ENCODE measurements at places on chromosomes 11 and 22.

- DNase-seq: no peak
These were observed 32.0 kb upstream of the ANO1 start for GRCh38 chr11:70046089-70046488.

DNA sequence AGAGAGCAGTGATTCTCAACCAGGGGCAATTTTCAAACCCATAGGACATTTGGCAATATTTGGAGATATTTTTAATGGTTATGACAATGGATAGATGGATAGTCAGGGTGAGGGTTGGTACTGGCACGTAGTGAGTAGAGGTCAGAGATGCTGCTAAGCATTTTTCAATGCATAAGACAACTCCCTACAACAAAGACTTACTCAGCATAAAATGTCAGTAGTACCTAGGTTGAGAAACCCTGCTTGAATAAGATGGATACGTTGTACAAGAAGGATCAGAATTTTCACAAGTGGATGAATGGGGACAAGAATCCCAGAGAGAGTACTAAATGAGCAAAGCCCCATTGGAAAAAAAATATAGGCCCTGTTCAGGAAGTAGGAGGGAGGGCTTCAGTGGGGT, 11.9 kb upstream of the LIN7C start:
- DNase-seq: no peak

DNA sequence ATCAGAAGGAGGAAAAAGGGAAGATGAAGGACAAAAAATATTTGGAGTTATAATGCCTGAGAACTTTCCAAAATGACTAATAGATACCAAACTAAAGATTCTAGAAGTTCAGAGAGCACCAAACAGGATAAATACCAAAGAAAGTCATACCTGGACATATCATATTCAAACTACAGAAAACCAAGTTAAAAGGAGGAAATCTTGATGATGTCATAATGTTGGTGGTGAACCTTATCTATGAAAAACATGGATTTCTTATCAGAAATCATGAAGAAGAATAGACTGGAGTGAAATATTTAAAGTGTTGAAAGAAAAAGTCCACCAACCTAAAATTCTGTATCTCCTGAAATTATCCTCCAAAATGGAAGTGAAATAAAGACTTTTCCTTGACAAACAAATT, 389.2 kb downstream of the JRKL start:
- DNase-seq: no peak

DNA sequence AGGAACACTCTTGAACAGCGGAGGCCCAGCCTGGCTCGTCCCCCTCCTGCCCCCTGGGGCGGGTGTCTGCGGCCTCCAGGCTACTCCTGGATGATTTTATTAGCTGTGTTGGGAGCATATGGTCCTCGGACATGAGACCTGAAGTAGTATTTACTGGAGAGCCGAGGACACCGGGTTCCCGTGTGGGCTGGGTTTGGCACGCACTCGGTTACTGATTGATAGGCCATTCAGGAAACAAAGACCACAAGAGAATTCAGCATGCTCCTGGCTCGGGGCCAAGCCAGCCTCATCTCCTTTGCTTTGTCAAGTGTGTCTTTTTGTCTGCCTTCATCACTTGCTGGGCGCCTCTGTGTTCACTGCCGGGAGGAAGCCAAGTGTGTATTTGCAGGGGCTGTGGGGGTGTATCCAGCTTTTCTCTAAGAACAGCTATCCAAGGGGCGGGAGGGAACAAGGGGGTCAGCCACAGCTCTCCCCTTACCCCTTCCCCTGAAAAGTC, 9.7 kb downstream of the FXYD2 start:
- DNase-seq: no peak

GRCh38 chr11:35061516-35062440, 77.2 kb upstream of the CD44 start:
- DNase-seq: no peak

- DNase-seq: no peak
These were observed 3.0 kb upstream of the SLCO2B1 start for GRCh38 chr11:75147875-75148263.

GRCh38 chr22:20549232-20549841, 41.9 kb downstream of the MED15 start:
- no peak for DNase-seq

GRCh38 chr22:32672542-32672941, 129.0 kb upstream of the TIMP3 start:
- no peak for DNase-seq

DNA sequence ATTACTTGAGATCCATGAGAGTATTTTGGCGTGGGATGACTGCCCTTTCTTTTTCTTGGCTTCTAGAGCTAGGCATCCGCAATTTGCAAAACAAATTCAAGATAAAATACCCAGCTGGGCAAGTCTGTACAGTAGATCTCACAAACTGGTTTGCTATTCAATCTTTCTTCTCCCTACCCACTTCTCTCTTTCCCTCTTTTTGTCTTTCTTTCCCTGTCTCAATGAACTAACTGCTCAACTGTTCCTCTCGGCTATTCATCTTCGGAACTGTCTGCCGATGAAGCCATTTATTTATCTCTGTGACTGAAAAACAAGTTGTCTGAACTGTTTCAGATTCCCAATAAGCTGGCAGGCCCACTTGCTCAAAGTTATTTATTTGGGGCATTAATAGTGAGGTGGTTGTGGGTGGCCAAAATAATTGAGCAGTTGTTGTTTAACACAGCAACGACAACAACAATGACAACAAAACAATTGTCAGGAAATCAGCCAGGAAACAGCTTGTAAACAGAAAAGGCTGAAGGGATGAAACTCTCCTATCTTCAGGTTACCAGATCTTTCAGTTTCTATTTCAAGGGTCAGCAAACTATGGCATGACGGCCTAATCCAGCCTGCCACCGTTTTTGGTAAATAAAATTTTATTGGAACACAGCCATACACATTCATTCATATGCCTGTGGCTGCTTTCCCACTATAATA, 76.0 kb upstream of the MTMR2 start:
- DNase-seq: no peak

DNA sequence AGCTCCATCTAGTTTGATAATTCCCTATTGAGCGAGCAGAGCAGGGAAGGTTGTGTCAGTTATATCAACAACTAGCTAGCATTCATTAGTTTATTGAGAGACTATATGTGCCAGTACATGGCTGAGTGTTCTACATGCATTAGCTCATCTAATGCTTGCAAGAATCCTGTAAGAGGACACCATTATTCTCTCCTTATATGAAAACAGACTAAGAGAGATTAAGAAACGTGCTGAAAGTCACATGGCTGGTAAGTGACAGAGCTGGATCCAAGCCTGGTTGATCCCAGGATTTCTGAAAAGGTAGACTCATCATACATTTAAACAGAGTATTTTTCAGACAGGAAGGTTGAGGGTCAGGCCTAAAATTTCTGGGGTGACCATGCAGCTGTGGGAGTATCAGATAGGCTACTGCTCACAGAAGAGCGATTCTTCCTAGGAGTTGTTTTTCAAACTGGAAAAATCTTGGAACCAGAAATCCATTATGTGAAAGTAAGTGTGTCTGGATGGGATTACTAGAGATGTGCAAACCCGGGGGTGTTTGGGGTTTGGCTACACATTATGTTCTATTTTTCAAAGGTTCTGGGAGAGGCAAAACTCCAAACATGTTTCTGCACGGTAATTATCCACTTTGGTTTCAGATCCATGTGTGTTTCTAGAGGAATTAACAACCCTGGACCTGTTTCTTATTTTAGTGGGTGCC, 213.3 kb downstream of the FAM76B start:
- no peak for DNase-seq

- DNase-seq: no peak
These were observed 41.1 kb downstream of the GRAMD4 start for GRCh38 chr22:46661221-46661851.

GRCh38 chr11:105609341-105609781, 512 bp upstream of the GRIA4 start:
- DNase-seq: no peak

DNA sequence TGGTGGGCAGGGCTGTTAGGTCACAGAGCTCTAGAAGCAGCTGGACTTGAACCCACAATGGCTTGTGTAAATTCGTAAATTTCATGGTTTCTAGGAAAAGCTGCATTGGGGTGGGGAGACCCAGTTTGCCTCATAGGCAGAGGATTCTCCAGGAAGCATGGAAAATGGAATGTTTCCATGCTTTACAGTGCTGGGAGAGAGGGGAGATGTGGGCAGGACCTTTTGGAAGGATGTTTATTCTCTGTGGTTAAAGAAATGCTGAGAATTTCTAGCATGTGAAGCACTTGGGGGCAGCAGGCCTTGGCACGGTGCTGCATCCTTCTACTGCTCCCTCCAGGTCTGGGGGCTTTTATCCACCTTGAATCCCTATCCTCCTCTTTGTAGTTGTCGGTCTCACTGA, 46.3 kb downstream of the TRAF6 start:
- DNase-seq: peak; percentile 27

GRCh38 chr11:3947061-3947460, 91.6 kb downstream of the STIM1 start:
- no peak for DNase-seq

GRCh38 chr11:72935700-72936099, 121.5 kb downstream of the ATG16L2 start:
- DNase-seq: no peak

GRCh38 chr11:115720602-115721245, 216.5 kb upstream of the CADM1 start:
- no peak for DNase-seq

- DNase-seq: no peak
These were observed 72.7 kb downstream of the RAB38 start for GRCh38 chr11:88102598-88102934.

GRCh38 chr11:69912161-69912910, 93.1 kb upstream of the FGF3 start:
- DNase-seq: no peak

- DNase-seq: peak; percentile 41
These were observed 969 bp downstream of the CCDC117 start for GRCh38 chr22:28773461-28773867.

DNA sequence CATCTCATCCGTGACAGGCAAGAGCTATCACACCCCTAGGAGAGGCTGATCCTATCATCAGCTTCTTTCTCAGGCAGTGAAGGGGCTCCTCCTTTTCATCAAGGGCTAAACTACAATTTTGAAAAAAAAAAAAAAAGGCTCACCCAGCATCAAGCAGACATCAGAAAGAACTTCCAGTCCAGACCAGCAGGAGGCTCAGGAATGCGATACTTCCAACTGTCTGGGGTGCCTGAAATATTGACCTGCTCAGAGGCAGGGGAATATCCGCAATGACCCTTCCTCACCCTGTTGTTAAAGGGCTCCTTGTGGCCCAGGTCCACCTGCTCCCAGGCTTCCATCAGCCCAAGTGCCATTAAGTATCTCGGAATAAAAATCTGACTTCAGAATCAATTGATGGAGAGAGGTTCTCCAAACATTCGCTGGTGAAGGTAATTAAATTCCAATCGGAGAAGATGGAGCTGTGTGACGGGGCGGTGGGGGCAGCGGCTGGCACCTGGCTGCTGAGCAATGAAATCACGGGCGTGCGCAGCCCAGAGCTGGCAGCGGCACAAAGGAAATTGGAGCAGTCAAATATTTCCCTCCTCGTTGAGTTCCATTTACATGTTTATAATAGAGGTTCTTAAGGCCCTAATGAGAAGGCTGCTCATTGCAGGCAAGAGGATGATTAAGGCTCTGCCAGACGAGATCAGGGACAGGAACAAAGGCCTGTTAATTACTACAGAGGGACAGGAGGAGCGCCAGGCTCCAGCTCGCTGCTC, 69.0 kb upstream of the THY1 start:
- DNase-seq: no peak

DNA sequence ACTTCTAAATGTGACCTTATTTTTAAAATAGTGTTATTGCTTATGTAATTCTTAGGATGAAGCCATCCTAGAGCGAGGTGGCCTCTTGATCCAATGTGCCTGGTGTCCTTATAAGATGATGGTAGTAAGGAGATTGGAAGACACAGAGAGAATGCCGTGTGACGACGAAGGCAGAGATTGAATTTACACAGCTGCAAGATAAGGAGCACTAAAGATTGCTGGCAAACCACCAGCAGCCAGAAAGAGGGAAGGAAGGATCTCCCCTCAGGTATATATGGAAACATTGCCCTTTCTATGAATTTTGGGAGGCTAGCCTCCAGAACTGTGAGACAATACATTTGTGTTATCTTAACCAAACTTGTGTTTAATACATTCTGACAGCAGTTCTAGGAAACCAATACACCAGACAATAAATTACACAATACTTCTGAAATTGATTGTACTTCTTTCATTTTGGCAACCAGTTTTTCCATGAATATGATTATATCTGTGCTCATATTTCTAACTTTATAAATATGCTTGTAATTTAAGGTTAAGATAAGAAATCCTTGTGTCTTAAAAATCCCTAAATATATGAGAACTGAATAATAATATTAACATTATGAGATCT, 86.3 kb upstream of the VPREB1 start:
- no peak for DNase-seq

- no peak for DNase-seq
These were observed 174.5 kb upstream of the NTM start for GRCh38 chr11:131195661-131196517.

- DNase-seq: no peak
These were observed 16.2 kb upstream of the ESAM start for GRCh38 chr11:124778281-124778680.

GRCh38 chr11:36427079-36427478, 83.0 kb downstream of the TRAF6 start:
- DNase-seq: no peak

DNA sequence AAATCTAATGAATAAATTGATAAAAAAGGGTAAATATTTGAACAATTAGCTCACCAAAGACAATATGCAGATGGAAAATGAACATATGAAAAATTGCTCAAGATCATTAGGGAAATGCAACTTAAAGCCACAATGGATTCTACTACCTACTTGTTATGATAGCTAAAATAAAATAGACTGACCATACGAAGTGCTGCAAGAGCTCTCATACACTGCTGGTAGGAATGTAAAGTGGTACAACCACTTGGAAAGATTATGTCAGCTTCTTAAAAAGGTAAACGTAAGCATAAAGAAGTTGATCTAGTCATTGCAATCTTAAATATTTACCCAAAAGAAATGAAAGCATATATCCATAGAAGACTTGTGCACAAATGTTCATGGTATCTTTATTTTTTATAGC, 504.2 kb upstream of the ARHGAP42 start:
- DNase-seq: no peak

- no peak for DNase-seq
These were observed 195.1 kb downstream of the OPCML start for GRCh38 chr11:133337193-133337592.

GRCh38 chr11:27319072-27319471, 43.9 kb downstream of the CCDC34 start:
- peak; percentile 47 for DNase-seq

DNA sequence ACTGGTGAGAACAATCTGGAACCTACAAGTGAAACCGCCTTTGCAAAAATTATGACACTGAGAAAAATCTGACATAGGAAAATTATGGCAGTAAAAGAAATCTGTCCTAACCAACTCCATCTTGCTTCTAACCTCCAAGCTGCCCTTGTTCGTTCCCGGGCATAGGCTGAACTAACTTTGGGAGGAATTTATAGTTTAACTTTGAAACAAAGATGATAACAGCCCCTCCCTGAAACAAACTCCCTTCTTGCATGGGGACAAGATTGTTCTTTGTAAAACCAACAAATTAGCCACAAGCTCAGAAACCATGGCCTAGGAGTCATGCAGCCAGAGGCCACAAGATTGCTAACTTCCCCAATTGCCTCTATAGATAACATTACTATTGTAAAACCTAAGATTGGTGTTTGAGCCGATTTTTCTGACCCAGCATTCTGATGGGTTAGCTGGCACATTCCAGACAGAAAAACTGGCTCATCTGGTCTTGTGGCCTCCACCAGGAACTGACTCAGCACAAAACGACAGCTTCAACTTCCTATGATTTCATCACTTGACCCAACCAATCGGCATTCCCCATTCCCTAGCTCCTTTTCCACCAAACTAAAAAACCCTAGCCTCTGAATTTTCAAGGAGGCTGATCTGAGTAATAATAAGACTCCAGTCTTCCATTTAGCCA, 3.6 kb upstream of the CCDC81 start:
- DNase-seq: peak; percentile 1

Measured in BJ (cell line).